ENCODE measurements at places on chromosomes 2 and 18.

GRCh38 chr2:229861431-229861830 is 60.4 kb downstream of the TRIP12 start:
- DNase-seq, result no peak

DNA sequence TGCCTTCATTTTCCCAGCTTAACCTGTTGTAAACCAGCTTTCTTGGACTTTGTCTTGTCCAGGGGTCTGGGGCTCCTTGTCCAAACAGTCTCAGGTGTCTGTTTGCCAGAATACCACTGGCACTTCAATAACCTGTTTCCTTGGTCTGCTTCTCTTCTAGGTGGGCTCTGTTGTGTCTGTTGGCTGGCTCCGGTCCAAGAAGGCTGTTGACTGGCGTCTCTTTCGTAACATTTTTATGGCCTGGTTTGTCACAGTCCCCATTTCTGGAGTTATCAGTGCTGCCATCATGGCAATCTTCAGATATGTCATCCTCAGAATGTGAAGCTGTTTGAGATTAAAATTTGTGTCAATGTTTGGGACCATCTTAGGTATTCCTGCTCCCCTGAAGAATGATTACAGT is 17.0 kb downstream of the SLC20A1 start:
- DNase-seq, result no peak

- no peak for DNase-seq
Observed at GRCh38 chr2:170377500-170378207, 199.7 kb downstream of the MYO3B start.

GRCh38 chr2:236641051-236641726 is 71.6 kb downstream of the ACKR3 start:
- DNase-seq, result no peak

DNA sequence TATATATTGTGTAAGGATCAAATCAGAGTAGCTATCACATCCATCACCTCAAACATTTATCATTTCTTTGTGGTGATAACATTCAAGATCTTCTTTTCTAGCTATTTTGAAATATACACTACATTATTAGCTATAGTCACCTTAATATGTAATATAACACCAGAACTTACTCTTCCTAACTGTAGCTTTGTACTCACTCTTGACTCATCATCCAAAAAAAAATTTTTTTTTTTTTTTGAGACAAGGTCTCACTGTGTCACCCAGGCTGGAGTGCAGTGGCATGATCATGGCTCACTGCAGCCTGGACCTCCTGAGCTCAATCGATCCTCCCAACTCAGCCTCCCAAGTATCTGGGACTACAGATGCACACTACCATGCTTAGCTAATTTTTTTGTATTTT is 153.3 kb downstream of the EML6 start:
- no peak for DNase-seq

- DNase-seq, result peak; percentile 90
Observed at GRCh38 chr2:163800951-163801381, 65.2 kb upstream of the FIGN start.

- no peak for DNase-seq
Observed at GRCh38 chr18:27142891-27143290, 42.2 kb downstream of the CHST9 start.

- no peak for DNase-seq
Observed at GRCh38 chr2:182359027-182359989, 67.5 kb downstream of the PDE1A start.

DNA sequence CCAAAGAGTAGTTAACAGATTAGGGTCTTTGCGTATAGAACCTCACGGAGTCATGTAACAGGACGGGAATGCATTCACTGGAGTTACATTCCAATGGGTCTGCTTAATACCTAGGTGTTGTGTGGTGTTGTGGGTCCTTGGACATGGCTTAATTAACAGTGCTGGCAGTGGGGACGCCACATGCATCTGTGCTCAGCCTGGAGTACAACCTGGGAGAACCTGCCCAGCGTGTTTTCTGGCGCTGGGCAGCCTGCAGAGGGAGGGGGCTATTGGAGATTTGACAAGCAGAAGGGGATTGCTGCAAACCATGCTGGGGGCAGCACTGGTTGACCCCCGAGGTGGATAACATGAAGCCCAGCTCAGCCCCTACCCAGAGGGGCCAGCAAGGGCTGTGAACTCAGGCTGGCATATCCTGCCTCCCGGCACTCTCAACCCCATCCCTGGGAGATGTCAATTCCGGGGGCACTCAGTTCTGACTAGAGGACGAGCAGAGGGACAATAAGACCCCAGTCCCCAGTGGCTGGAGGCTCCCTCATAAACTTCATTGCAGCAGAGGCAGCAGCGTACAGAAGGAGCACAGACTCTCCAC is 29.3 kb upstream of the COPS8 start:
- no peak for DNase-seq

- no peak for DNase-seq
Observed at GRCh38 chr2:56464613-56465012, 280.8 kb downstream of the CCDC85A start.

GRCh38 chr2:86301009-86301408 is 36.4 kb downstream of the REEP1 start:
- peak; percentile 34 for DNase-seq

DNA sequence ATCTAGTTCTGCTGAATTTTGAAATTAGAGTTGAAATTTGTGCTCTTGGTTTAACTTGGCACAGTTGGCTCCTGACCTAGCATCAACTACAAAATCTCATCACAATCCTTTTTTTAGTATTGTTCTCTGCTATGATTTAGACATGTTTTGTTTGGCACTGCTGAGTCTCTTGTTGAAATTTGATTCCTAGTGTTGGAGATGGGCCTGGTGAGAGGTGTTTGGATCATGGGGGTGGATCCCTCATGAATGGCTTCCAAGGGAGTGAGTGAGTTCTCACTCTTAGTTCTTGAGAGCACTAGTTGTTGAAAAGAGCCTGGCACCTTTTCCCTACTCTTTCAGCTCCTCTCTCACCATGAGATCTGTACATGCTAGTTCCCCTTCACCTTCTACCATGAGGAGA is 605.6 kb upstream of the SLC39A10 start:
- no peak for DNase-seq

DNA sequence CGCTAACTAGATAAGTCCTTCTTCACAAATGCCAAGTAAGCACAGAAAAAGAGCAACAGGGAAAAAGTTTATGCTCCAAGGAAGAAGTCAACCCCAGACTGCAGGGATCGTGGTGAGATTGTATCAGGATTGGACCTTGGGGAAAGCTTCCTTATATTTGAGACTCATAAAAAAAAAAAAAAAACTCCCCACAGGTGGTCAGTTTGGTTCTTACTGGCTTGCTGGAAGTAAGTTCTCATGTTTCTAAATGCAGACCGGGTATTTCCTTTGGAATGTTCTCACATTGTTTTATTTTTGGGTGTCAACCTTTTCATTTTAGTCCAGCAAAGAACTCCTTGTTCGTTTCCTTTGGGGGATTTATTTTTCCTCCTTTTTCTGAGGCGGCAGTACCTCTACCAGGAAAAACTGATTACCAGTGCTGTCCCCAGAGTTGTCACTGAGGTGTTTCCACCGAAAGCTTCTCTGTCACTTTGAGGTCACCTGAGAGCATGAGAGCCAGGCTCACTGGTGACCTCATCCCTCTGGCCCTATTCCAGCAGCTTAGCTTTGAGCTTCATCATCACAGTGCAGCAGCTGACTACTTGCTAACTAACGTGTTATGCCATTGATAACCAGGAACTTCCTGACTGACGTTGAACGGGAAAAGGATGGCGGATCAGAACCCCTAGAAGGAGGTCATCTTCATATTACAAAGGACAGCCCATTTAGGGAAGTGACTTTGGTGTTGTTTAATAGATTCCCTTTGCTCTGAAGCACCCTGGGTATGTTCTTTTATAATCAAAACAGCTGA is 16.8 kb upstream of the ATP8B1 start:
- no peak for DNase-seq

GRCh38 chr2:68044099-68044498 is 18.7 kb downstream of the C1D start:
- no peak for DNase-seq
